ENCODE measurements at places on chromosomes 4 and X.

GRCh38 chr4:62194342-62194741 lies 994.2 kb downstream of the ADGRL3 start:
- no peak overlapping the region for H3K27ac ChIP-seq
- no peak overlapping the region for H3K4me3 ChIP-seq
- DNase-seq = no peak
- no peaks in the 10 kb centered on the region for H3K4me1 ChIP-seq

DNA sequence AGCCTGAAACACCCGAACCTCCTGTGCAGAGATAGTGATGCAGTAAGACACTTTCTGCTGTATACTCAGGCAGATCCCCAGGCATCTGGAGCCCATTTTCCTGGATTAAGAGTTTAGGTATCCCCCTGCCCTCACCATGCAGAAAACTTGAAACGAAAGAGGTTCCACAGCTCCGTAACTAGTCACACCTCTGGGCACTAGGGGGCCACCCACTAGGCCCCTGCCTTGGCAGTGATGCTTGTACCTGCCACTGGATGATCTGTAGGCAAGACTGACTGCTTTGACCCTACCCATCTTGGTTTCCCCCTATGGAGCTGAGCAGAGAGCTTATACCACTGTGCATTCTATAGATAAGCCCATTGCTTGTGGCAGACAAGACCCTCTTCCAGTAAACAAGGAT lies 940.6 kb downstream of the PCDH19 start:
- no peaks in the 10 kb centered on the region for H3K27me3 ChIP-seq
- no peaks in the 10 kb centered on the region for H3K36me3 ChIP-seq
- no peak overlapping the region for H3K27ac ChIP-seq

GRCh38 chrX:107484002-107484726 lies 34.7 kb downstream of the FRMPD3 start:
- no peak overlapping the region for H3K27ac ChIP-seq
- H3K4me3 ChIP-seq = no peak overlapping the region
- H3K36me3 ChIP-seq = no peaks in the 10 kb centered on the region
- peaks cover 3% of the 10 kb centered on the region for H3K4me1 ChIP-seq
- no peak for DNase-seq

GRCh38 chrX:6681521-6682145 lies 146.7 kb upstream of the VCX3A start:
- DNase-seq = no peak
- no peaks in the 10 kb centered on the region for H3K4me1 ChIP-seq
- H3K4me3 ChIP-seq = no peak overlapping the region
- no peaks in the 10 kb centered on the region for H3K27me3 ChIP-seq
- no peaks in the 10 kb centered on the region for H3K36me3 ChIP-seq
- no peak overlapping the region for H3K27ac ChIP-seq

- peaks cover 26% of the 10 kb centered on the region for H3K27me3 ChIP-seq
- H3K4me1 ChIP-seq = no peaks in the 10 kb centered on the region
- H3K36me3 ChIP-seq = no peaks in the 10 kb centered on the region
- H3K4me3 ChIP-seq = no peak overlapping the region
Measured at GRCh38 chrX:153845195-153845594, 14.9 kb upstream of the PDZD4 start.

- H3K36me3 ChIP-seq = no peaks in the 10 kb centered on the region
- DNase-seq = no peak
- no peaks in the 10 kb centered on the region for H3K27me3 ChIP-seq
- H3K4me3 ChIP-seq = no peak overlapping the region
- H3K27ac ChIP-seq = no peak overlapping the region
Measured at GRCh38 chr4:119139822-119140252, 4.2 kb downstream of the MYOZ2 start.

All from activated T-helper 2 cell treated with anti-CD3 and anti-CD28 coated beads, Interferon-gamma antibody, Interleukin-2, Interleukin-4, amounts not matched to agents 10 μg/mL and 5 μg/mL and 100 μg/mL, durations not matched to agents 14 hours and 24 hours and 36 hours (primary cell).